ENCODE measurements at places on chromosomes 6 and 20.

DNA sequence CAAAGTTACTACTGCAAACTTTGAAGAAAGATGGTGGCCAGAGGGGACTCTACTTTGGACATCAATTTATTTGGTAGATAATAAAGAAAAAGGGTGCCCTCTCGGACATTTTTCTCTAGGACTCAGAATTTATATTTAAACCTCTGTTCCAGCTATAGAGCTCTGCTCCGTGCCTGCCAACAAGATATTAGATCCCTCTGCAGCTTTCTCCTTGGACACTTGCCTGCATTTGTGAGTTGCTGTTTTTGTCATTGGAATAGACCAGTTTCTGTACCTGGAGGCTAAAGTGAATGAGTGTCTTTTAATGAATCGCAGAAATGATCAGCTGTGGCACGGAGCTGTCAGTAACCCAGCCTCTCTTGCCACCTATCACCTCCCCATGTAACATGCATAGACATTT is 253.5 kb downstream of the NRN1 start:
- DNase-seq = no peak

GRCh38 chr20:41168281-41169161 is 31.2 kb downstream of the PLCG1 start:
- DNase-seq = no peak

GRCh38 chr20:52761867-52762266 is 210.3 kb upstream of the TSHZ2 start:
- no peak for DNase-seq

DNA sequence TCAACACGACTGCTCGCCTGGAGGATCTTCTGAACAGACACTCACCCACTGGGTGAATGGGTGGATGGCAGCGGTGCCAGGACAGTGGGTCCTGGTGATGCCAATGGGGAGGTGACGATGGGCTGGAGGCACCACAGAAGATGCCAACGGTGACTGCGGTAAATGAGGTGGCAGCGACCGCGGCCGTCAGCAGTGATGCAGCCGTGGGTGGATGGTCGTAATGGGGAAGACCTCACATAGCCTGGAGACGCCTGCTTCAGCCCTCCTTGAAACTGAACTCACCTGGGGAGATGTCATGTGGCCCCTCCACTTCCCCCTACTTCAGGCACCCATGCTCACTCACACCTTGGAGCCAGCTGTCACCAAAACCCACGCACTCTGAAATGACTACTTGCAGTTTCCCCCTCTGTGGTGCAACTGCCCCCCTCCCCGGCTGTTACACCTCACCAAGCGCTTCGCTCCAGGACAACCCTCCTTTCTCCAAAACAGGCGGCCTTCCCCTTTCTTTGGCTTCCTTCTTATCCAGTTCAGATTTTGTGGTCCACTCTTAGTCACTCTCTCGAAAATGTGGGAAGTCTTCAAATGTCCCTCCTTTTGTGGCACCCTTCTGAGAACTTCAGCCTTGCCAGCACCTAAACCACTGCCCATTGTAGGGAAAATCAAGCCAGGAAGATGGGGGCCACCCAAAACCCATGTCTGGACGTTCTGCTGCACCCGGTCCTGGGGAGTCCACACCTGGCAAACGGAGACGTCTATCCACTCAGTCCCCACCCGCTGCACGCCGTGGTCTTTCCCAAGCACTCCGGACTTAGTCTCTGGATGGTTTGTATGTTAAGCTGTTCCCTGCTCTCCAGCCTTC is 10.4 kb upstream of the ABHD16B start:
- no peak for DNase-seq

DNA sequence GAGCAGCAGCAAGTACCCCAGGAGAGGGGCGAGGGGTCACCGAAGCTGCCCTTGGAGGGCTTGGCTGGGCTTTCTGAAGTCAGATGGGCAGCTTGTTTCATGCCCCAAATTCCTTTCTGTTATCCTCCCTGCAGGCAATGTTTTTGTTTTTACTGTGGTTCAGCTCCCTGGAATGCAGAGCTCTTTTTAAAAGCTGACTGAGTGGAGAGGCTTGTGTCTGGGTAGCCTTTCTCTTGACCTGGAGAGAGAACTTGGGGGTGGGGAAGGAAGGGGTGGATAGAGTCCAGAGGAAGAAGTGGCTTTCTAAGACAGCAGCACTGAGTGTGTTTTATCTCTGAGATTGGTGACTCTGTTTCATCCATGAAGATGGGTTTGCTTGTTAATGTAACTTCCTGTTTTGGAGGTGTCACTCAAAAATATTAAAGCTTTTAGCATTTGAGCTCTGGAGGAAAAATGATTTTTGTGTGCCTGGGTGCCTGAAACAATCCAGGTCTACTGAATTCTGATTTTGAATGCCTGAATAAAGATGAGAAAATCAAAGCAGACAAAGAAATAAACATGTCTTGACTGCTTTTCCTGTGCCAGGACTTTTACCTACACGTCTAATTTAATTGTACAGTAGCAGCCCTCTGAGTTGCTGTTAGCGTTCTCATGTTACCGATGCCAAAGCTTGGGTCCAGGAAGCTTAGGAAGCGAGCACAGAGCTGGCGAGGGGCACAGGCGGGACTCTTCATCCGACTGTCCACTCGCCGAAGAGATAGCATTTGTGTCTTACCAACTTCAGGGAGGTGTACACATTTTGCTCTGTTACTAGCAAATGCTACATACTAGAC is 78.2 kb upstream of the EEF1E1 start:
- peak; percentile 89 for DNase-seq

DNA sequence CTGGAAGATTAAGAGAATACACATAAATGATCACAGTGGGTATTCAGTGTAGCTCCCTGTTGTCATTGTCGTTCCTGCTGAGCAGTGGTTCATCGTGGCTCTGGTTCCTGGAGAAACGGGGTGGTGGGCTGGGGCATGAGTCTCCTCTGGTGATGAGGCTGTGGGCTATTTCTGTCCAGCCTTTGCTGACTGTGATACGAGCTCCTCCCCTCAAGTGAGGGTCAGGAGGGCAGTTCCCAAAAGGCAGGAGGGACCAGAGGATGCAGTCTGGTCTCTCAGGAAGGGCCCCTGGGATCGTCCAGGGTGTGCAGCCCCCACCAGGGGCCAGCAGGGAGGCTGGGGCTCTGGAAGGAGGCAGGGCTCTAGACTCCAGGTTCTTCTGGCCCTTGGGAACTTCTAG is 31.1 kb upstream of the DLGAP4 start:
- no peak for DNase-seq

- no peak for DNase-seq
Observed at GRCh38 chr6:112842330-112842685, 495.2 kb downstream of the RFPL4B start.

DNA sequence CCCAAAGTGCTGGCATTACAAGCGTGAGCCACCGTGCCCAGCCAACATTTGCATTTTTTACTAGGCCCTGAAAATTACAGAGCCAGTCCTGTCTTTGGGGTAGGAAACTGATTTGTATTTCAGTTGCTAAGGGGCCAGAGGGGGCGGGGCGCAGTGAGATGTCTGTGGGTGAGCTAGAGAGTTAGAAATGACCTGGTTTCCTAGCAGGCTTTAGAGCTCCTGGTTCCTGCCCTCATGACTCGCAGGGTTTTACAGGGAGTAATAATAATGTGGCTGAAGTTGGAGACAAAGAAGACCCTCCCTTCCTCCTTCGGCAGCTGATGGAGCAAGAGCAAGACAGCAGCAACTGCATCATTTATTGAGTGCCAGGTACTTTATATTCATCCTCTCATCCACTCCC is 131.5 kb downstream of the TFAP2C start:
- DNase-seq = no peak

DNA sequence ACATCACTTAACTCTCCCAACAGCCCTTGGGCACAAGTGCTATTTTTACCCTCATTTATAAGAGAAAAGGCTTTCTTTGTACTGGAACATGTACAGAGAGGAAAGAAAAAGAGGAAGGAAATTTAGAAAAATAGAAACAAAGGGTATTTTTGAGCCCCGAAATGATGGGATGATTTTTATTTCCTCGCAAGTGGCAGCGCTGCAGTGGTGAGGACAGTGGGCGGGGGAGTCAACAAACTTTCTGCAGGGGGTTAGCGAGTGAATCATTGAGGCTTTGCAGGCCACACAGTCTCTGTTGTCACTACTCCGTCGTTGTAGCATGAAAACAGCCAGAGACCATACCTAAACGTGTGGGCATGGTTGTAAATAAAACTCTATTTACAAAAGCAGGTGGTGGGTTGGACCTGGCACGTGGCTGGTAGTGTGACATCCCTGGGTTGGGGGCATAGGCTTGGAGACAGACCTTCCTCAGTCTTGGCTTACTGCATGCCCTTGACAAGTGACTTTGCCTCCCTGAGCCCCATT is 25.5 kb upstream of the OCSTAMP start:
- DNase-seq = no peak

DNA sequence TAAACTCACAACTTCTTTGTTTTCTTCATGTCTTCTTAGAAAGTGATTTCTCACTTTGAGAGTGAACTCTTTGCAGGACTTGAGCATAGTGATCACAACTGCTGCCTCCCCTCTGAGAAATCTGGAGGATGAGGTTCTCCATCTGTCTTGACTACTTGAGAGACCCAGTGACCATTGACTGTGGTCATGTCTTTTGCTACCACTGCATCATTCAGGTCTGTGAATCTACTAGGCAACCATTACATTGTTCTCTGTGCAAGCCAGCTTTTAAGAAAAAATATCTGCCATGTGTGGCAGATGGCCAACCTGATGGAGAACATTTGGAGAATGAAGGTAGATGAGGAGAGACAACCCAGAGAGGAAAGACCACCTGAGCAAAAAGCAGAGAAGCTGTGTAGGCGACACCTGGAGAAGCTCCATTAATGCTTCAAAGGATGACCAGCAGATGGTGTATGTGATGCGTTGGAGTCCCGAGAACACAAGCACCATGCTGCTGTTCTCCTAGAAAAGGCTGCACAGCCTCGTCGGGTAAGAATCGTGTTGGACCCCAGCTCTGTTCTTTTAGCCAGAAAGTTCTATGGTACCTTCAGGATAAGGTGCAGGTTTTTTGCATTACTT is 25.1 kb upstream of the TRIM26 start:
- peak; percentile 34 for DNase-seq

DNA sequence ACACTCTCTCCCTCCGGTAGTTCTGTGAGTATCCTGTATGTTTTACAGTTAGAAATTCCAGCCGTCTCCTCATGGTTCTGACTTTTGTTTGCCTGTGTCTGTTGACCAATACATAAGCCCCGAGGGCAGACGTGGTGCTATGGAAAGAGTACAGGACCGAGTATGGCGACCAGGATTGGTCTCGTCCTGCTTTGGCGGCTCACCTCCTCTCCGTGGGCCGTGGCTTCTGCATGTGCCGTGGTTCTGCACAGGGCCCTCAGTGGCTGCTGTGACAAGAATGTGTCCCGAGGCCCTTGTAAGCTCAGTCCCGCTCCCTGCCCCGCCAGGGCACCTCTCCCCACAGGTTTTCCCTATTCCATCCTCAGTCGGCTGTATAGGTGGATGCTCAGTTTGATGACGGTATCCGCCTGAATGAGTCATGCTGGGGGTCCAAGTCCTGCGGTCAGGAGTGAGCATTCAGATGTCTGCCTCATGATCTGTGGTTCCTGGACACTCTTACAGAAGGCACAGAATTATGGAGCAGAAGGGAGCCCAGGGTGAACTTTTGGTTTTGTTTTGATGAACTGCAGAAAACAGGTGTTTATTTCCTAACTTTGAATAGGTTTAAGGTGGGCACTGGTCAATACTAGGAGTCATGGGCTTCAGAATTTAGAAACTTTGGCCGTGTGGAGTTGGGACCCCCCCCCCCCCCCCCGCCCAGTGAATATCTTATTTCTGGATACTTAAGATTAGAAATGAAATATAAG is 1.2 kb downstream of the ARFGAP1 start:
- DNase-seq = peak; percentile 84

- no peak for DNase-seq
Observed at GRCh38 chr6:85797993-85798392, 155.3 kb upstream of the SYNCRIP start.

DNA sequence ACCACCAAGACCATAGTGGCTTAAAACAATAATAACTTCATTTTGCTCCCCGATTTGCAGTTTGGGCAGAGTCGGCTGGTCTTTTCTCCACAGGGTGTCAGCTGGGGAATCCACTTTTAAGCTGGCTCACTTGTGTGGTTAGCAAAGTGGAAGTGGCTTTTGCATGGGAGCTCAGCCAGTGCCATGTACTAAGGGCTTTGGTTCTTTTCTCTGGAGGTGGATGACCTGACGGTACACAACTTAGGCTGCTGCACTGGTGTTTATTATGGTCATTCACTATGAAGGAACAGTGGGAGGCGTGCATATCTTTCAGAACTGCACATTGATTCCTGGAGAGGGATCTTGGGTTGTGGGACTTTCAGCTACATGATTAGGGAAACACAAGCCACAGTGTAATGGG is 141.0 kb downstream of the OR2B2 start:
- no peak for DNase-seq

DNA sequence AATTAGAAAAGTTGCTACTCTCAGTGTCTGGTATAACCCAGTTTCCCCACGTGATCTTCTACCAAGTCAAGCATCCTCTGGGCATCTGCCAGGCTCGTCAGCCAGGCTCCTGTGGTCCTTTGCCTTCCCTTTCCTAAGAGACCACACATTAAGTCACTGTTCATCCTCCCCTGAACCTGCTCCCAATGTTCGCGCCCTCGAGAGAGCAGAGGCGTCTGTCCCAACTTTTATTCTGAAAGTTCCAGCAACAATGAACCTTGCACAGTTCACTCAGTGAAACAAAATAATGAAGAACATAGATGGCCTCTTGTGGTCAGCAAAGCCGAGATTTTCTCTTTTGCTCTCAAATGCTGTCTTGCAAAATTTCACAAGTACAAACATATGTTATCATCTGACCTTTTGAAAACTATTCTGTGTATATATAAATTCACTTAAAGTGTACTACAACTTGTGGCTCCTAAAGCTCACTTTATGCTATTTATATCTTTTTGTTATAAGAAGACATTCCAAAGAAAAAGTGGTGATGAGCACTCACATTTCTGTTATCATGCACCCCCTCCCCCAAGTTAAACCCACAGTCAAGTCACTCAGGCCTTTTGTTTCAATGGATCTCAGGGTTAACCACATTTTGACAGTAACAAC is 39.2 kb upstream of the NHSL1 start:
- DNase-seq = peak; percentile 49

GRCh38 chr6:137764464-137764863 is 102.6 kb upstream of the TNFAIP3 start:
- DNase-seq = peak; percentile 67

DNA sequence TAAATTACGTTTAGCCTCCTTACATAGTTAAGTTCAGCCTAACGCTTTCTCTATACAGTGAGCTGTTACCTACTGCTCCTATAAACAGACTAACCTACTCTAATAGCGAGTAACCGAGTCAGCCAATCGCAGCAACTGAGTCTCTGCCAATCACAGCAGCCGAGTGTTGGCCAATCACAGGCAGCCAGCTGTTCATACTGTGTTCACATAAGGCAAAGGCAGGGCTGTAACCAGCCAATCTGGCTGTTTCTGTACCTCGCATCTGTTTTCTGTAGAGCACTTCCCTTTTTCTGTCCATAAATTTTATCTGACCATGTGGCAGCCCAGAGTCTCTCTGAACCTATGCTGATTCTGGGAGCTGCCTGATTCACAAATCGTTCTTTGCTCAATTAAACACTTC is 263.9 kb upstream of the JARID2 start:
- no peak for DNase-seq

DNA sequence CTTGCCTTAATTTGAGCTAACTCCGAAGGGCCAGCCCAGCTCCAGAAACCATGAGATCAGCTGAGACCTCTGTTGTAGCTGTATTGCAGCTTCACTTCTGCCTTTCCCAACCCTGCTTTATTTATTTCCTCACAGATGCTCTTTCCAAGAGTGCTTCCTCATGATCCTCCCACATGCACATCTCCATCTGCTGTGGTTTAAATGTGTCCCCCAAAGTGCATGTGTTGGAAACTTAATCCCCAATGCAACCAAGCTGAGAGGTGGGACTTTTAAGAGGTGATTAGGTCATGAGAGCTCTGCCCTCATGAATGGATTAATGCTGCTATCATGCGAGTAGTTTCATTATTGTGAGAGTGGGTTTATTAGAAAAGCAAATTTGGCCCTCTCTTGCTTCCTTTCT is 164.4 kb upstream of the TAB2 start:
- no peak for DNase-seq
